Lung (tissue), 17 donors: ENCODE measurements at places on chromosomes 7 and 10. TPM values are rescaled to one million over a fixed set of nuclear protein-coding genes. Genes with fewer than 3 reads are reported as not detected.

DNA sequence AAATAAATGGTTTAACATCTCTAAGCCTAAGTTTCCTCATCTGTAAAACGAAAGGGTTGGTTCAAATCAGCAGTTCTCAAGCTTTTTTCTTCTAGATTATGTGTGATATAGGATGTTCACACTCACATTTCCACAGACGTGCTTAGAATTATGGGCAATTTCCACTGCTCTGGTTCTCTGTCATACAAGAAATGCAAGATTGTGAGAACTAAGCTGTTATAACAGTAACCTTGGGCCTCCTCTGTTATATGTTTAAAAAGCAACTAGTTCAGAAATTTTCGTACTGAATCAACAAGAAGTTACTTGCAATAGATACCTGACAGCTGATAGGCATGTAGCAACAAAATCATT is 33.7 kb downstream of the ADD3 start:
- H3K27me3 ChIP-seq = no peaks in the 10 kb centered on the region
- H3K4me1 ChIP-seq = peaks cover 12% of the 10 kb centered on the region
- no peak overlapping the region for H3K27ac ChIP-seq
- no peak overlapping the region for H3K4me3 ChIP-seq
- H3K36me3 ChIP-seq = no peaks in the 10 kb centered on the region
- no peak for DNase-seq

The VSIR gene
- polyA plus RNA-seq = 244 TPM

The WNT8B gene
- polyA plus RNA-seq = 0.04 TPM

DNA sequence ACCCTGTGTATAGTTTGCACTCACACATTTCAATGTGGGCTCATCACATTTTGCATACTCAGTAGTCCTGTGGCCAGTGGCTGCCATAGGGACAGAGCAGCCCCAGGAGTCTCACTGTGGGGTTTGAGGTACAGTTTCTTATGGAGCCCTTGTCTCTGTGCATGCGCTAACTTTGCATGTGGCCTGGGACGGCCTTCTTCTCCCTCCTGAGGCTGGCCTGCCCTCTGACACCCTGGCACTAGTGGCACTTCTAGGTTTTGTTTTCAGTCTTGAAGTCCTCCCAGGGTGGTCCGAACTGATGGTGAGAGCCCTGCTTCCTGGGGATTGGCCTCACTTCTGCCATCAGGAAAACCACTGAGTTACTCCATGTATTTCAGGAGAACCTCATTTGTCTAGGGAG is 21.2 kb downstream of the NACAD start:
- DNase-seq = no peak
- peaks cover 51% of the 10 kb centered on the region for H3K36me3 ChIP-seq
- no peak overlapping the region for H3K27ac ChIP-seq
- H3K4me3 ChIP-seq = no peak overlapping the region
